ENCODE measurements at places on chromosomes 2 and 18.
A peak's percentile ranks its signal among the peaks of the same experiment; 100 is the strongest.

- peak; percentile 79 for DNase-seq
These were observed 32.2 kb downstream of the ZAP70 start for GRCh38 chr2:97745474-97746174.

GRCh38 chr2:211468877-211469663 lies 912.7 kb downstream of the CPS1 start:
- no peak for DNase-seq

- no peak for DNase-seq
These were observed 452.8 kb downstream of the MBD2 start for GRCh38 chr18:53771664-53772063.

DNA sequence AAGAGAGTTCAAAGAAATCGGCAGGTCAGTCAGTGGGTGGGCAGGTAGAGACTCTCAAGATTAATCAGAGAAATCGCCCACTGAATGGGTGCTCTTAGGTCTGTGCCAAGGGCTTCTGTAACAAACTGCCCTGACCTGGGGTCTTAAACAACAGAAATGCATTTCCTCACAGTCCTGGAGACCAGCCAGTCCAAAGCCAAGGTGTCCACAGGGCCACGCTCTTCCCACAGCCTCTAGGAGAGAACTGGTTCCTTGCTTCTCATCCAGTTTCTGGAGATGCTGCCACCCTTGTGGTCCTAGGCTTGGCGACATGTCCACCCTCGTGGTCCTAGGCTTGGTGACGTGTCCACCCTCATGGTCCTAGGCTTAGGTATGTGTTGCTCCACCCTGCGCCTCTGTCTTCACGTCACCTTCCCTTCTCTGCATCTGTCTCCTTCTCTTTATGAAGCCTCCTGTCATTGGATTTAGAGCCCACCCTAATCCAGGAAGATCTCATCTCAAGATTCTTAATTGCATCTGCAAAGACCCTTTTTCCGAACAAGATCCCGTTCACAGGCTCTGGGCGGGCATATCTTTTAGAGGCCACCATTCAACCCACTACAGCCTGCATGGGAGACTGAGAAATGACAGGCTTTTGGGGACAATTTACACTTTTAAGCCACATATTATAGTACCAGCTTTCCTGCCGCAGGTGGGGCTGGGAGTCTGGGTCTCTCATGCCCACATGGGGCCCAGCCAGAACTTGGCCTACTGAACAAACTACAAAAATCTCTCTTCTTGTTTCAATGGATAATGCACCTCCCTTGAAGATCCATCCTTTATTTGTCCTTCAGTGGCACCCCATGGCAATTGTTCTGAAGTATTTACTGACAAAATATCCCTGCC lies 161.3 kb downstream of the ASB1 start:
- DNase-seq, result no peak

DNA sequence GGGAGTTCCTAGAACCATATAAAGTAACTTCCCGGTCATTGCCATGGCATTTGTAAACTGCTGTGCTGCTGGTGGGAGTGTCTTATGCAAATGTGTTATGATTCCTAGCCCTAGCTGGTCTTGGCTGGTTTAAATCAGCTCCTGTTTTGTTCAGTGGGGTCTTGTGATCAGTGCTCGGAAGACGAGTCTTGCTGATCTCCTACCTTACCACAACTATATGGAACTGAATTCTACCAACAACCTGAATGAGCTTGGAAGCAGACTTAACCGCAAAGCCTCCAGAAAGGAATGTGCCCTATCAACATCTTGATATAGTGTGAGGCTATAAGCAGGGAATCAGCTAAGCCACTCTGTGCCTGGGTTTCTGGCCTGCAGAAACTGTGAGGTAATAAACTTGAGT lies 33.5 kb downstream of the POLE4 start:
- DNase-seq, result no peak

GRCh38 chr2:191417746-191418145 lies 172.5 kb downstream of the MYO1B start:
- DNase-seq, result no peak

DNA sequence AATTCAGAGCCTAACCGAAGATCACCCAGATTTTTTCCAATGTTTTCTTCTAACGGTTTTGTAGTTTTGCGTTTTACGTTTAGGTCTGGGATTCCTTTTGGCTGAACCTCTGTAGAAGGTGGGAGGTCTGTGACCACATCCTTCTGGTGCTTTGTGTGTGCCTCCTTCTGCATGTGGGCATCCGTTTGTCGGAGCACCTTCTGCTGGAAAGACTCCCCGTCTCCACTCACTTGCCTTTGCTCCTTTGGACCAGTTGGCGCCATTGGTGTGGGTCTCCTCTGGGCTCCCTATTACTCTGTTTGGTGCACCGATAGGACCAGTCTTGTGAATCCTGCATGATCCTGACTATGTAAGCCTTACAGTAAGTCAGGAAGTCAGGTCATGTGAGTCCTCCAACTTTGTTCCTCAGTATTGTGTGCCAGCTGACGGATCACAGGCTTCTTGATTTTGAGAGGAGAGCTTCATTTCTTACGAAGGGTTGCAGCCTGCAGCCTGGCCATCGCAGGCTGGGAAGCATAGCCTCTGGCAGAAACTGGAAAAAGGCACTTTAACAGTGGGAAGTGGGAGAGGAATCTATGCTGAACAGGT lies 13.6 kb downstream of the AQP12A start:
- no peak for DNase-seq

GRCh38 chr18:58605027-58606020 lies 23.6 kb downstream of the ALPK2 start:
- DNase-seq, result no peak

- DNase-seq, result no peak
These were observed 48.7 kb downstream of the FBXO48 start for GRCh38 chr2:68418419-68418818.

GRCh38 chr2:132009874-132010521 lies 151.8 kb downstream of the ANKRD30BL start:
- no peak for DNase-seq

DNA sequence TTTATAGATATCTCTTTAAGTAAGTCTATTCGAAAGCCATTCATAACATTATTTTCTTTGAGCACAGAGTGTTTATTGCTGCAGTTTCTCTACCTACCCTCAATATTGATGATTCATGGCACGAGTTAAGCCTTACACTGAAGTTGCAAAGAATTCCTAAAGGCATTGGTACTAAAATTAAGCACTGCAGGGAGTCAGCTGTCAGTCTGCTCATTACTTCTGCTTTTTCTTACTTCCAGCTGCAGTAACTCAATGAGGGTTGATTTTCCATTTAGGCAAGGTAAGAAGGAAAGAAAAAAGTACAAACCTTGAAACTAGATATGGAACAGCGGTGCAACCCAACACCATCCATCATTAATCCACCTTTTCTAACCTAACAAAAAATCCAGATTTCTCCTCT lies 65.2 kb downstream of the RNF152 start:
- DNase-seq, result no peak

GRCh38 chr2:95074663-95075439 lies 46.8 kb downstream of the MRPS5 start:
- no peak for DNase-seq

All from NK-92 treated with Interleukin-12 subunit alpha and Interleukin-12 subunit beta, amount 100 ng/mL, for 24 hours (cell line).